ENCODE measurements at places on chromosomes 6 and 20.

DNA sequence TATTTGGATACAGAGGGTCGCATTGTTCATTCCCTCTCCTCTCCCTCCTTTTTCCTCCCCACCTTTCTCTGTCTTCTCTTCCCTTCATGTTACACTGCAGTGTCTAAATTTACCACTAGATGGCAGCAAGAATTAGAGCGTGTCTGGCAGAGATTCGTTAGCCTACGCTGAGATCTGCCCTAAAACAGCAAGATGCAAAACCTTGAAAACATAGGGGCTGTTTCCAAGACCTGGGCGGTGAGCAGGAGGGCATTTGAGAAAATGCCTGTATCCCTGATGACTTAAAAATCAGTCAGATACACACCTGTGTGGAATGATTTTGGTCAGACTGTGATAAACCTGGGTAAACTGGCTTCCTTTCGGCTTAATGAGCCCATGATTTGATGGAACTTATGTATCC is 101.5 kb upstream of the ISM1 start:
- DNase-seq: peak; percentile 69

DNA sequence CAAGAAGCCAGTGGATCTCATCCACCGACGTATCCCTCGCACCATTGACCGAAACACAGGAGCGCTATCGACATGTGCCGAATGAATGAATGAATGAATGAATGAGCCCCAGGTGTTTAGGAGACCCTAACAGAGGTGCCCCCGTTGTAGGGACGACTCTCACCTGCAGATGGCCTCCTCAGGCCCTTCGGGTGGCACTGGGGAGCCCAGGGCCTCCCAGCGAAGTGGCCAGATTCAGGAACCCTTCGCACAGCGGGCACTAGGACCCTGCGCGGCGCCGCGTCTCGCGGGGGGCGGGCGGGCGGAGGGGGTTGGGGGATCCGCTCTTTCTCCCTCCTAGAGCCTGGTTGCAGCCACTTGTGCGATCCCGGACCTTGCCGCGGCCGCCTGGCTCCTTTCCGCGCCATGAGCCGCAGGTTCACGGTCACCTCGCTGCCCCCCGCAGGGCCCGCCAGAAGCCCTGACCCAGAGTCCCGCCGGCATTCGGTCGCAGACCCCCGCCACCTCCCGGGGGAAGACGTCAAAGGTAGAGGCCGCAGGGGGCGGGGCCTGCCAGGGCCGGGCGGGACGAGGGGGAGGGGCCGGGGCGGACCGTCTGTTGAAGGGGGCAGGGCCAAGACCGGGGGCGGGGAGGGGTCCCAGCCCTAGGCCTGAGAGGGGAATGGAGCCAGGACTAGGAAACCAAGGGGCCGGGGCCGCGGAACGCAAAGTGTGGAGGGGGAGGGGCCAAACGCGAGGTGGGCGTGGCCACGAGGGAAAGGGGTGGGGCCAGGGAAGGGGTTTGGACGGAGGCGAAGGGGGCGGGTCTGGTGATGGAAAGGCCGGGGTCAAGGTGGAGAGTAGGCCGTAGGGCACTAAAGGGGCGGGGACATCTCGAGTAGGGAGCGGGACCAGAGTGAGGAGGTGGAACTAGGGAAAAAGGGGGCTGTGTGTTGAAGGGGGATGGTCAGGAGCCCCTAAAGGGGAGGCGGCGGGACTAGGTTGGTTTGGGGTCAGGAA is 7.4 kb upstream of the SLC12A5 start:
- DNase-seq: peak; percentile 51

DNA sequence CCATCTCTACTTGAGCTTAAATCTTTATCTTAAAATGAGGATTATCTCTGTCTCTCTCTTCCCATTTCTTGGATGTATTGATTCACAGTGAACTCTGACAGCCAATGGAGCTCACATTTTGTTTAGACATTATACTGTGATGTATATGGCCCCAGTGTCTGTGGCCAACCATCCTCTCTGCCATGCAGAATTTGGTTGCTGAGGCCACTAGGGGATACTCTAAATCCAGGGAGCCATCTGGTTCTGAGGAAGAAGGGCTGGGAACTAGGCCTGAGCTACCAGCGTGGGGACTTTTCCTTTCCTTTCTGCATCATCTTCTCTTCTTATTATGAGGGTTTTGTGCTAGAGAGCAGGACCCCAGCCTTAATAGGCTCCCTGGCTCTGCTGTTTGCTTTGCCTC is 59.1 kb upstream of the RIPOR2 start:
- no peak for DNase-seq

- DNase-seq: peak; percentile 19
Measured at GRCh38 chr6:10837009-10837621, 1.2 kb downstream of the MAK start.

DNA sequence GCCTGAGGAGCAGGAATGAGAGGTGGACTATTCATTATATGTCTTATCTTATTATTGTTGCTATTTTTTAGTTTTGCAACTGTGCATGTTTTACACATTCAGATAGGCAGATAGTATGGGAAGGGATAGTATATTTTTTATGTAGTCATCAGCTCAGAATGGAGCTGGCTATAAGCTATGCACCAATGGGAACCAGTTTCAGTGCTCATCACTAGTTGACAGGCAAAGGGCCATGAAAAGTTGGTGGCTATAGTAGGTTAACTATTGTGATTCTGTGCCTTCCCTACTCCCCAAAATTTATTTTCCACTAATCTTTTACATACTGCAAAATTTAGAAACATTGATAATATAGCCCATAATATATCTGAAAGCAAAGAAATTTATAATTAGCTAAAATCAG is 5.3 kb upstream of the UBD start:
- DNase-seq: no peak

DNA sequence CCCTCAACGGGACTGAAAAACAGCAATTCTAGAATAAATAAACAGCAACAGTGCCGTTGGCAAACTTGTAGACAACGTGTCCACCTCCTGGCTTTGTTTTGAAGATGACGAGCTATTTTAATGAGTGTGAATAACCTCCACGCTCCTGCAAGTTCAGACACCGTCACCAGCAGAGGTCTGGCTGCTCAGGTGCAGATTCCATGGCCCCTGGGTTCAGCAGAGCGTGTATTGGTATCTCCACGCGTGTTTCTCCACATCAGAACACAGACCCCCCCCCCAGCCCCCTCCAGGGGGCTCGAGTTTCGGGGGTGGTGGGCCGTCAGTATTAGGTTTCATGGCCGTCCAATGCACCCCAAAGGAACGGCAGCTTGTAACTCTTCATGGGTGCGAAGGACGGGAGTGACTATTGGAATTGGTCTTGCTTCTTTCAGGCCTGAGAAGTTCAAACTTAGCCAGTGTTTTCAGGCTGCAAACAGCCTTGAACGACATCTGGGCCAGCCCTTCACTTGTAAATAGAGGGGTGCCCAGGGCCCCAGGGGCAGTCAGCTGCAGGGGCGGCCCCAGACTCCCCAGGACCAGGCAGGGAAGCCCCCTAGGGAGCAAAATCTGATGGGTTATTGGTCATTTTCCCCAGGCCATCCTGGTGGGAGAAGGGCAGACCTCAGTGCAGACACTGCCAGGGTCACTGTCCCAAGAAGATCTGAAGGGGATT is 308.6 kb downstream of the TAF4 start:
- no peak for DNase-seq

GRCh38 chr20:17932396-17932795 is 36.2 kb downstream of the SNX5 start:
- DNase-seq: no peak
